T follicular helper cell (primary cell): ENCODE measurements at places on chromosomes 2 and 18.

GRCh38 chr18:3814816-3815215, 364.8 kb downstream of the TGIF1 start:
- no peak for DNase-seq

DNA sequence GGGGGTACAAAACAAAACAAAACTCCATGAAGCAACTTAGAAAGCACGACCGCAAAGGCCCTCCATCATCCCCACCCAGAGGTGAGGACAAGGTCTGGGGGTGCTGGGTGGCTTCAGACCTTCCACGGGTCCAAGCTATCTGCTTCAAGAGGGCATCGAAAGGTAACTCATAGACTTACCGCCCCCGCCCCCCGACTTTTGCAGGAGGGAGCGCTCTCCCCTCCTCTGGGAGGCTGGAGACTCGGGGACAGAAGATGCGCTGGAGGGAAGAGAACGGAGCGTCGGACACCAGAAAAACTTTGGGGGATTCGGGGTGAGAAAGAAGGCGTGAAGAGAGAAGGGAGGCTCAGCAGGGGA, 300 bp upstream of the STON1 start:
- DNase-seq = no peak

DNA sequence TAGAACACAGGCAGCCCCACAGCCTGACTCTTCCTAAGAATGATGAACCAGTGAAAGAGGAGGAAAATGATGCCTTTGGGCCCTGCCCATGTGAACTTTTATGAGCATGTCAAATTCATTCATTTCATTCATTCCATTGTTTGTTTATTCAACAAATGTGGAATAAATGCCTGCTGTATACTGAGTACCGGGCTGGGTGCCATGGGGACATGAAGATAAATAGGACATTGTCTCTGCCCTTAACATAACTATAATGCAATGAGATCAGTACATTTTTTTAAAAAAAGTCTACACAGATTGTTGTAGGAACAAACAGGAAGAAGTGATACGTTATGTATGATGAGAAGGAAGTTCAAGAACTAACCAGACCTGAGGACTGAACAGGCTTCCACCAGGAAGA, 14.7 kb downstream of the MREG start:
- DNase-seq = no peak

DNA sequence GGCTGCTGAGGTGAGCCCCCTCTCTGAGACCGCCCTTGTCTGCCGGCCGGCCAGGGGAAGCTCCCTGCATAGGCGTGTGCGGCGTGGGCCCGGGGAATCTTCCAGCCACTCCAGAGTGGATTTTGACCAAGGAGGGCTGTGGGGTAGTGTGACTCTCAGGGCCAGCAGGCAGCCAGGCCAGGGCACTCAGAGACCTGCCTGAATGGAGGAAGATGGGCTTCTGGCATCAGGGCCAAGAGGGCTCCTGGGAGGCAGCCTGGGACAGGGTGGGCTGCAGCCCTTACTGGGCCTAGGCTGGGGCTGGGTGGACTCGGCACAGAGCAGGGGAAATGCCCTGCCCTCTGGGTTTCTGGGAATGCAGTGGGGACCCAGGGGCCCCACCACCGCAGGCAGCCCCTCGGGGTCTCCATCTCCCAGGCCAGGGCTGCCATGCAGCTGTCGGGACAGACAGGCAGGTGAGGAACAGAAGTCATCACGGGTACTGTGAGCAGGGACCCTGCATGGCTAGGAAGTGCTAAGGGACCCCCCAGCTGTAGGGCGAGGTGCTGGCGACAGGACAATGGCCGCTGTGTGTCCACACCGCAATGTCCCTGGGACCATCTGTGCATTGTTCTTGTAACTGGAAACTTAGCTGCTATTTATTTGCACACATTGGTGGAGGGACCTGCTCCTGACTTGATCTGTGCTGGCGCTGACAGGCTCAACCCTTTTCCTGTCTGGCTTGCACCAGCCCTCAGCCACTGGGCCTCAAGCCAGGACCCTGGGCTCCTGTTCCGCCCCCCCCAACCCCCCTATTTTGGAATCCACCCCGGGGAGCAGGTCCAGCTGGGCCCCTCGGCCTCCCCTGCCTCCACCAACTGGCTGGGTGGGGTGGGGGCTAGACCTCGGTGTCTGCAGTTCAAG, 4.1 kb downstream of the PDCD1 start:
- no peak for DNase-seq

GRCh38 chr2:69453475-69454129, 16.4 kb upstream of the NFU1 start:
- DNase-seq = no peak

DNA sequence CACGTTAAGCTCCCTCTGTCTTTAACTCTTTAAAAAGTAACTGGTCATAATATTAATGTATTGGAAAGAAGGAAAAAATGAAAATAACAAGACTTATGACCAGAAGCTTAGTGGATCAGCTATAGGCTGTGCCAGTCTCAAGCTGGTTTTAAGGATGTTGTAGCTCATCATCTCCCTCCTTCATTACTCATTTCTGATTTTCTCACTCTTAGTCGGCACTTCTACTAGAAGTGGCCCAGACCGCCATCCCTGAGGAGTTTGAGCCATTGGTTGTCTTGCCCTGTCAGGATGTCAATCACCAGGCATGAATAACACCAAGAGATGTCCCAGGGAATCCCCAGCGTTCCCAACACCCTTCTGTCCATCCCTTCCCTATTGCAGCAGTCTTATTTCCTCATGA, 151.5 kb downstream of the ASXL3 start:
- DNase-seq = no peak

DNA sequence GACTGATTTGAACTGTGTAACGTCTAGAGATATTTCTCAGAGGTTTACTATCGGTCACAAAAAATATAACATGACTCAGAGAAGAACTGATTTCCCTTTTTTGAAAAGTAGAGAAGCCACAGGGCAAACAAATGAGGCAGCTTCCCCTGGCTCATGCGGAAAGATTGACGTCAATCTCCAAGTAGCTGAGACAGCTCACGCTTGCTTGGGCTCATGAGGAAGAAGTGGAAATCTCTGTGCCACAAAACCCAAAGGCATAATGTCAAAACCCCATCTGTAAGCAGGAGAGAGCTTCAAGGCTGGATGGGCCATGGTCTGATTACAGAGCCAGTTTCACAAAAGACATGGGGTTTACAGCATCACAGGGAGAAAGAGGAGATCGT, 188.1 kb downstream of the ARL4C start:
- DNase-seq = peak; percentile 59

GRCh38 chr18:25827961-25828561, 262.4 kb downstream of the SS18 start:
- no peak for DNase-seq

- no peak for DNase-seq
Observed at GRCh38 chr2:85905187-85905666, 16.4 kb upstream of the ST3GAL5 start.

- peak; percentile 8 for DNase-seq
Observed at GRCh38 chr2:237774811-237775553, 23.6 kb upstream of the RBM44 start.

DNA sequence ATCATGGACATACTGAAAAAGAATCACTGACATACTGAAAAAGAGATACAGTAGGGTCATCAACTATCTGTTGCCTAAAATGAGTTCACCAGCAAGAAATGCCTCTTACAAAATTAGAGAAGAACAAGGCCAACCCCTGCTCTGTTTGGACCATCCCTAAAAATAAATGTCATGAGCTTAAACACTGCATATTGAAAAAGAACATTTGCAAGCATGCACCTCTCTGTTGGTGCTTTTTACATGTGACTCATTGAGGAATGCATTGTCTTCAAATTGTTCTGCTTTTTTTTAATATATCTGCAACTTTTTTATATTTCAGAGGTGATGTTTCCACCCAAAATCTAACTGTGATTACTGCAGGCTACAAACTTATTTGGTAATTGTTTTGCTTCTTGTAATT, 233.9 kb upstream of the LRATD1 start:
- DNase-seq = no peak

GRCh38 chr2:196278491-196278911, 107.1 kb upstream of the STK17B start:
- no peak for DNase-seq

DNA sequence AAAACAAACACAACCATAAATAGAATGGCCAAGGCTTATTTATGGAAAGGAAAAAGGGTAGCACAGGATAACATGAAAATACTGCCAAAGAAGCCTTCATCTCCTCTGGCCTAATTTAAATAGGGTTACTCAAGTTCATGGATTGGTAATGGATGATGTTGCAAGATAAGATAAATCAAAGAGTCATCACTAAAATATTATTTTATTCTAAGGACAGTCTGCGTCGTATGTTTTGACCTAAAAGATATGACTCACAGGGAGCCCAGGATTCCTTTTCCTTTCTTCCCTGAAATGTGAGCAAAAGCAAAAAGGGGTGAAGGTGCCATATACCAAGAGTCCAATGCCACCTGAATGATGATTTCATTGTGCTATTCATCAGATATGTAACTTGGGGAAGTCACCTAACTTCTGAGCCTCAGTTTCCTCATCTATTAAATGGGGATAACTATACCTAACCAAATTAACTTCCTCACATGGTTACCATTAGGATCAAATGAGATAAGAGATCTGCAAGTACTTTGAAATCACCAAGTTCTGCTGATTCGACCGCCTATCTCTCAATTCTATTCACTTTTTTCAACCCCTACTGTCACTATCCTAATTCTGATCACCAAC, 137.7 kb downstream of the THADA start:
- DNase-seq = no peak

GRCh38 chr18:78902795-78903435, 76.7 kb upstream of the SALL3 start:
- DNase-seq = no peak

- no peak for DNase-seq
Observed at GRCh38 chr2:39881494-39881893, 102.4 kb upstream of the THUMPD2 start.

DNA sequence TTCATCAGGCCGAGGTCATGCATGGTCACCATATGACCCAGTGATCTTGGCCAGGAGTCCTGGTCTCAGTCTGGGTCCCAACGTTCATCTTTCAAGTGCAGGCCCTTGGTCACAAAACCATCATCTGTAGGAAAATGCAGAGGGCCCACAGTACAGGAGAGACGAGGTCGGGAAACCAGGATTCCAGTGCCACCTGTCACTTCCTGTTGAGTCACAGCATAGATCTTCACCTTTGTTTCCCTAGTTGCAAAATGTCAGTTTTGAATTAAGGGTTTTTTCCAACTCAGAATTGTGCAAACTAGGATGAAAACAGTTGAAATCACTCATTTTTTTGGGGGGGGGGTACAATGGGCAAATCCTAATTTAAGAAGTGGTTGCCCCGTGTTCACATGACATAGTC, 162.2 kb downstream of the INSIG2 start:
- DNase-seq = no peak

- DNase-seq = no peak
Observed at GRCh38 chr2:8851811-8852560, 14.6 kb upstream of the KIDINS220 start.
